ENCODE measurements at places on chromosomes 1 and 21.

GRCh38 chr1:175757381-175758015, 14.1 kb upstream of the TNR start:
- ATAC-seq = no peak

DNA sequence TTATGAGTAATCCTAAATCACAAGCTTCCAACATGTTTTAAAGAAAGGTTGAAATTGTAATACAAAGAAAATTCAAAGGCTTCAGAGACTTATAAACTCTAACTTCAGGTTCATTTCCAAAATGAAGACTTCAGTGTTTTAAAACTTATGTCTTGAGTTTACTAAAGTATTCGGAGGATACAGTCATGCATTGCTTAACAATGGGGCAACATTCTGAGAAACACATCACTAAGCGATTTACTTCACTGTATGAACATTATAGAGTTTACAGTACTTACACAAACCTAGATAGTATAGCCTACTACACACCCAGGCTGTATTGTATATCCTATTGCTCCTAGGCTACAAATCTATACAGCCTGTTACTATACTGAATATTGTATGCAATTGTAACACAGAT, 38.3 kb downstream of the CEP170 start:
- no peak for ATAC-seq

DNA sequence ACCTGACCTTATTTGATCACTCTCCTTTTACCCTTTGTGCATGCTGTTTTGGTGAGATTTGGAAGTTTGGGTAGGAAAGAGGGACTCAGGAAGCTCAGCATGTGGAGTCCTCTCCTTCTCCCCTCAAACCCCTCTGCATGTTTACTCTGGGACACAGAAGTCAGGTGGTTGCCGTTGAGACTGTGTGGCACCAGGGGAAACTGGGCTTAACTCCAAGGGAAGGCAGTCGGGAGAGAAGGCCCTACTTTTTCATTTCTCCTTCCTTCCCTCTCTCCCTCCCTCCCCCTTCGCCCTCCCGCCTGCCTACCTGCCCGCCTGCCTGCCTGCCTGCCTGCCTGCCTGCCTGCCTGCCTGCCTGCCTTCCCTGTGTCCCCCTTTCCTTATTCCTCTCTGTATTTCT, 34.8 kb upstream of the TTC22 start:
- no peak for ATAC-seq

DNA sequence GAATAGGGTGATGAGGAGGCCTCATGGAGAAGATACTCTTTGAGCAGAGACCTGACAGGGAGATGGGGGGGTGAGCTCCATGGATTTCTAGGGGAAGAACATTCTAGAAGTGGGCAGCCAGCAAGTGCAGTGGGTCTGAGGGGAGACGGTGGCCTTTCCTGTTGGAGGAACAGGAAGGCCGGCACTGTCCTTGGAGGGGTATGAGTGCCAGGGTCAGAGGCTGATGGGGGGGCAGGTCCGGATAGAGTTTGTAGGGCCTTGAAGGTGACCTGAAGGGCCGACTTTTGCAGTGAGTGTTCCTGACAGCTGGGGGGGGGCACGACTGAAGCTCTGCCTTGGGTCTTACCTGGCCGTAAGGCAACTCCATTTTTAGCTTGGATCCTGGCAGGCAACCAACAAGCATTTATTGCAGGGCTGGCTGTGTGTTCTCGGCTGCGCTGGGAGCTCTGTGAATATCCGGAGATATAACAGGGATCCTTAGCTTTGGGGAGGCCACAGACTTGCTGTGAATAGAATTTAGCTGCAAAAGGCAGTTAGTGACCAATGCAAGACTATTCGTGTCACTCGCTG, 130.6 kb downstream of the MRPS6 start:
- no peak for ATAC-seq

- ATAC-seq = no peak
Measured at GRCh38 chr1:211082824-211083223, 51.1 kb downstream of the KCNH1 start.

DNA sequence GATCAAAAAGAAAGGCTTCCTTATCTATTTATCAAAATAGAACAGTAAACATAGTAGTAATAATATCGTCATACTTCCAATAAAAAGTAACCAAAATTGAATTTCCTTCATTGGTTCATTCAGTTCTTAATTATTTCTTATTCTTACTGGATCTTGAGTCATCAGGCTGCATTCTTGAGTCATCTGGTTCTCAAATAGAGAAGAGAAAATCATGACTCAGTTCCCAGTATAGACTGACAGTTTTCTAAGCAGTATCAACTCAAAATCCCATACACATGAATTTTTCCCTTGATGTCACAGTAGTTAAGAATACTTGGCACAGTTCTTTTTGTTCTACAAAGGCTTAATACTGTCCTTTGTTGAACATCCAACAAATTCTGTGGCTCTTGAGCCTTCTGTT, 626.9 kb upstream of the ADGRL4 start:
- no peak for ATAC-seq

- ATAC-seq = no peak
Measured at GRCh38 chr1:213273546-213273945, 222.5 kb downstream of the RPS6KC1 start.

- peak; percentile 55 for ATAC-seq
Measured at GRCh38 chr1:37288900-37289299, 185.5 kb upstream of the ZC3H12A start.

DNA sequence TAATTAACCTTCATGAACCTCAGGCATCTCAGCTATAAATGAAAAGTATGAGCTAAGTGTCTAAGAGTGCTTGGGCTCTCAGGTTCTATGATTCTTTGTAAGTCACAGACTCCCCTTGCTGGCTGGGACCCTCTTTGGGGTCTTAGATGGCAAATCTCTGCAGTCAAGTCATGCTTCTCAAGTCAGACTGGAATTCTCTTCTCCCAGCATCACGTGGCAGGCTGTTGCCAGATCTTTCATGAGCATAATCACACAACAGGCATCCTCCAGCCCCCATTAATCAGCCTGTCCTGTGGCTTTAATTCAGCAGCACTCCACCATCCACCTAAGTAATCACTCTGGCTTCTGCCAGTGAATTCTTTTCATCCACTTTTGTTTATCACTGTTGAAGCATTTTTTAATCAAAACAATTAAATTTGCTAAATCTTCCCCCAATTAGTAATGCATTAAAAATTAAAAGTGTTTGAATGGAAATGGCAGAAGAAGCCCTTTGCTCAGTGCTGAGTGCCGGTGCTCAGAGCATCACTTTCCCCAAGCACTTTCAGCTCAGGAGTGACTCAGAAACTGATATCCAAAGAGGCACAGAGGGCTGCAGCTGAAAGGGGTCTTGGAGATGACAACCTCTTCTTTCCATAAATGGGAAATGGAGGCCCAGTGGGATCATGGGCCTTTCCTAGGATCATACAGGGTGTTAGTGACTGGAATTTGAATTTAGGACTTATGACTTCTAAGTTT, 50.2 kb downstream of the C8A start:
- ATAC-seq = no peak

- peak; percentile 95 for ATAC-seq
Measured at GRCh38 chr1:70247768-70248167, 26.6 kb downstream of the SRSF11 start.

GRCh38 chr1:43460988-43461693, 7.4 kb upstream of the HYI start:
- peak; percentile 13 for ATAC-seq

DNA sequence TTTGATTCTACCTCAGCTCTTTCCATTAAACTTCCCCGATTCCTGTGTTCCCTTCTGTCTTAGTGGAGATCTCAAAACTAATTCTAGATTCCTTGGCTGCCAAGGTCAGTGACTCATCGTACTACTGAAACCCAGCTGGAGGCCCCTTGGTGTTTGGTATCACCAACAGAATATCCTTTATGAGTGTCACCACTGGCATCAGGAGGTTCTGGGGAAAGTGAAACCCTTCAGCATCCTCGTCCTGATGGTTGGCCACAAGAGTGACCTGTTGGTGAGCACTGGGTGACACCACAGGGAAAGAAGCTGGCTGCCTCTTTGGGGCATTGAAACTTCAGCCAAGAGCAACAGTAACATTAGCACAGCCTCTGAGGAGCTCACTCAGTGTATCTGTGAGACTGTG, 9.6 kb downstream of the RAB42 start:
- no peak for ATAC-seq

DNA sequence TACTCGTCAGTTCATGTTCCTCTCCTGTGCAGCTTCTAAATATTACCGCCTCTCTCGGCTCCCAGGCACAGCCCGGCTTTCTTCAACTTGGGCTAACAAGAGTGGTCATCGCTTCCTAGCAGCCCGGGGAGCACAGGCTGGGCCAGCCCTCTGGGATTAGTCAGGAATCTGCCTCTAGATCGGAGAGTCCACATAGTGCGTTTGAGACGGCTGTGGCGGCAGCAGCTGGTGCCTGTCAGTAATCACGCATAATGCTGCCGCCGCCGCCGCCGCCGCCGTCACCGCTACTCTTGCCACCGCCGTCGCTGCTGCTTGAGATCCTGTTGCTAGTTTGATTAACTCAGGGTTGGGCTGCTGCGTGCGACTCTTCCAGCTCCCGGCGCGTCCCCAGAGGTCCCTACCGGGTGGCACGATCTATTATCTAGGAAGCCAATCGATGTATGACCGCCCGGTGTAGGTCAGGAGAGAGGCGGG, at the start of gene RXRG:
Gene RXRG, minus strand, starts transcription at position 230 of the 474 bp plus-strand sequence. CDS start 233 bp downstream, outside the sequence.
- peak; percentile 24 for ATAC-seq

- ATAC-seq = no peak
Measured at GRCh38 chr1:164630626-164631396, 71.8 kb downstream of the PBX1 start.

DNA sequence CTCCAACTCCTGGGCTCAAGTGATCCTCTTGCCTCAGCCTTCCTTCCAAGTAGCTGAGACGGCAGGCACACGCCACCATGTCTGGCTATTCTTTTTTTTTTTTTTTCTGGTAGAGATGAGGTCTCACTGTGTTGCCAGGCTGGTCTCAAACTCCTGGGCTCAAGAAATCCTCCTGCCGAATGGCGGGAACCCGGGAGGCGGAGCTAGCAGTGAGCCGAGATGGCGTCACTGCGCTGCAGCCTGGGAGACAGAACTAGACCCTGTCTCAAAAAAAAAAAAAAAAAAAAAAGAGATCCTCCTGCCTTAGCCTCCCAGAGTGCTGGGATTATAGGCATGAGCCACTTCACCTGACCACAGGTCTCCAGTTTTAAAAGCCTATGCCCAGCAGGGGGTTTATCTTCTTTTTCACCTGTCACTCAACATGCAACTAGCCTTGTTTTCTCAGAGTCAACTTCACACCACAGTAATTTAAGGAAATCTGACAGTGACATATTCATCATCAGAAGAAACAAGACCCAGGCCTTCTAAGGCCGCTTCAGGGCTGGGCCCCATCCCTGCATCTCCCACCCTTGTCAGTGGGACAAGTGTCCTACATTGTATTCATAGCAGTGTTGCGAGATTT, 38.3 kb upstream of the GALNT2 start:
- ATAC-seq = no peak

- no peak for ATAC-seq
Measured at GRCh38 chr1:201637282-201638079, 98.6 kb downstream of the NAV1 start.

DNA sequence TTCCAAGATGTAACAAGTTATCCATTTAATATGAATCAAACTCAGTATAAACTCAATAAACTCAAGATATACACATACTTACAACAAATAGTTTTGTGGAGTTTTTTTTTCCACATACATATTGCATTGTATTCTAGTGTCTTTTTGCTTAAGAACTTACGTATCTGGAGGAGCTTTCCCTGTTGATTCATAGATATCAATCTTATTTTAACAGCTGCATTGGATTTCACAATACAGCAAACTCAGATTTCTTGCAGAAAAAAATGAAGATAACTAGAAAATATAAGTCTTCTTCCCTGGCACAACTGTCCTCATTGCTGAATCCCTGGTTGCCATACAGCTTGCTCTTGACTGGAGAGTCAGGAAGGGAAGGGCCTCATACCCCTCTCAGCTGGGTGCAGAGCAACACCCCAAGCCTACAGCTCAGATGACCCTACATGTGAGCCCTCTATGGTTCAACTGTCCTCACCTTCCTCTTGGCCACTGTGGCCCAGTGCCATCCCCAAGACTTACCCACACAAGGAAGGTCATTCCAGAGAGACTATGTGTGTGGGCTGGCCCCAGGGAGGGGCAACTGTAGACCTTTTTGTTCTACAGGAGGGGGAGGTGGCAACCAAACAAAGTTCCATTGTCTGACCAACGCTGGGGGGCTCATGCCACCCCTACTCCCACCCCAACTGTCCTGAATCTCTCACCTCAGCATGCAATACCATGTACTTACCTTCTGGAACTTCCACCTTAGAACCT, 1.7 kb downstream of the MPZ start:
- no peak for ATAC-seq

DNA sequence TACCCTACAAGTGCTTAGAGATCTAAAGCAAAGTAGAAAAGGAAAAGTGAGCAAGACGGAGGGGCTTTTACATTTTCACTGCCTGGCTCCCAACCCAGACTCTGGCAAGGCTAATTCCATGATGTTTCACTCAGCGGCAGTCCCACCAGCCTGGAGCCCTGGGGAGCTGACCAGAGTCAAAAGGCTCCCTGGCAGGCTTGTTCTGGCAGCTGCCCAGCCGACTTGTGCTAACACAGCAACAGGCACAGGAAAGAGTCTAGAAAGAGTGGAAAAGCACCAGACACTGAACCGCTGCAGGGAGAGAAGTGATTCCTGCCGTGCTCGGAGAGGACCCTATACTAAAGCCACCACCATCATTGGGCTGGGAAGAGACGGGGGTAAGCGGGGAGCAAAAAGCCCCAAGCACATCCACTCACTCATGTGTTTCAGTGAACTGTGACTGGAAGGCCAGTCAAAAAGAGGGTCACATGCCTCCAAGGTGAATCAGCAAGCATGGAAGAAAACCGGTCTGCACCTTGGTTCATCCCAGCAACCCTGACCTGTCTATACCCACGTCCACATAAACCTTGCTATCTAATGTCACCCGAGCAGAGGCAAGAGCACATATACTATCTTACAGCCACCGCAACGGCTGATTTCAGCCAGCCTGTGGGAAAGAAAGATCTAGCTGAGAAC, 8.0 kb downstream of the SMIM12 start:
- no peak for ATAC-seq

DNA sequence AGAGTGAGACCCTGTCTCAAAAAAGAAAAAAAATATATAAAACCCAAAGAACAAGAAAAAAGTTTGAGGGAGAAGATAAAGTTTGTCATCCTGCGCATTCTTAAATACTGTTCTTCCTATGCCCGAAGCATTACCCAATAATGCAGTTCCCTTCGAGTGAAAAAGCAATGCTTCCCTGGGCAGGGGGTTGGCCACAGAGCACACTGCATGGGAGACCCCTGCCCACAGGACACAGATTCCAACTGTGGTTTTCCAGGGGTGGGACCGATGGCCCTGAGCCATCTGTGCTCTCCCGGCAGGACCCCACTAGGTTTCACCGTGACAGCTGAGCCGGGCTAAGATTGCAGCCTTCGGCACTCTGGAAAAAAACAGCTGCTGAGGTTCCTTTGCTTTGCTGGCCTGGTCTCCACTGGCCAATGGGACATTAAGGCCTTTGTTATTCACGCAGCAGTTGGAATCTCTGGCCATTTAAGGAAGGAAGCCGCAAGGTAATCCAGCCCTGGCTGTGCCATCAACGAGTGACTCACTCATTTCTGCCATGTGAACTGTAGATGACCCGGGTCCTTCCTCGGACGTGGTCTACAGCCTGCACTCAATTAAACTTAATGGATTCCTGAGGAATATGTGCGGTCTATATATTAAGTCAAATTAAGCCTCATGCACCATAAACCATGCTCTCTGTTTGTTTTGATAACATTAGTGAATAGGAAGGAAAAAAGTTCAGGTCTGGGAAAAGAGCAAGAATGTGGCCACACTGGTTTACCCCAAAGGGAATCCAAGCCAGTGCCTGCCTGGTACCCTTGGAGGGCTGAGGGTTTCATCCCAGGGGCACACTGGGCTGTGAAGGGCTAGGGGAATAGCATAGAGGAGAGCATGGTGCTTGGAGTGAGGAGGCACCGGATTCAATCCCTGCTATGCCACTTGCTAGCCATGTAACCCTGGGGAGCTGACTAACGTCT, 163.2 kb downstream of the ZBTB18 start:
- no peak for ATAC-seq

GRCh38 chr1:30571380-30571779, 152.0 kb downstream of the MATN1 start:
- ATAC-seq = no peak

All from activated CD4-positive, CD25-positive, alpha-beta regulatory T cell treated with anti-CD3 and anti-CD28 coated beads, Interleukin-2, amount 50 U/mL, for 24 hours (primary cell).